KG1 (cell line): ENCODE measurements at places on chromosomes 12 and 14.

DNA sequence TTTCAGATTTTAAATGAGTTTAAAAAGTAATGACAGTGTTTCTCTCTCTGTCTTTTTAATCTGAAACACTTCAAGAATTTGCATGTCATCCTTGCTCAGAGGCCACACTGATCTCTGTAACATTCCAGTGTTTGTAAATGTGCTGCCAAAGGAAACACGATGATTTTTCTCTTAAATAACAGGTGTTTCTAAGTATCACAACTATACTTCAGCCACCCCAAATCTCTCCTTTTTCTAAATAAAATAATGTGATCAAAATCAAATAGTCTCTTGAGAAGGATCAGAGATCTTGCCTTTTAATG lies 3.3 kb upstream of the GALC start:
- DNase-seq: no peak

- no peak for DNase-seq
Observed at GRCh38 chr12:30985814-30986452, 59.4 kb downstream of the TSPAN11 start.

DNA sequence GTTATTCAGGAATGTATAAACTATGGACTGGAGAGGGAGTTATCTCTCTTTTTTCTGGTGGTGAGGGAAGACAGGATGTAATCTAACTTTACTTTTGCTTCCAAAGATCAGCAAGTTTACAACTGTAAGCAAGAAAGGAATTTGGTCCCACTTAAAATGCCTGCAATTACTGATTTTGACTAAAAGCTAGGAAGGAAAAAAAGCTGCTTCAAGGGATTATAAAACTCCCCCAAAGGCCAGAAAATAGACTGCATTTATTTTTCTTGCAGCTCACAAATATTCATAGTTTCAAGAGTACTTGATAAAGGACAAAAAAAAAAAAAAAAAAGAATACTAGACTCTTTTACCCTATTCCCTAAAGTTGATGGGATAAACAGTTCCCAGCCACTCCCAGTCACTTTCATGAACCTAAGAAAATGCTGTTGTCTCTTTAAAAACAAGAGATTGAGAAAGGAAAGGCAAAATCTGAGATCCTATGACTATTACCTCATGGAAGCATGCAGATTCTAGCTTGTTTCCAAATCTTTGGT lies 128.7 kb upstream of the BMP4 start:
- no peak for DNase-seq

GRCh38 chr12:103455020-103455763 lies 40.6 kb downstream of the C12orf42 start:
- DNase-seq: peak; percentile 21

GRCh38 chr12:80269803-80270552 lies 170.6 kb downstream of the OTOGL start:
- peak; percentile 4 for DNase-seq

DNA sequence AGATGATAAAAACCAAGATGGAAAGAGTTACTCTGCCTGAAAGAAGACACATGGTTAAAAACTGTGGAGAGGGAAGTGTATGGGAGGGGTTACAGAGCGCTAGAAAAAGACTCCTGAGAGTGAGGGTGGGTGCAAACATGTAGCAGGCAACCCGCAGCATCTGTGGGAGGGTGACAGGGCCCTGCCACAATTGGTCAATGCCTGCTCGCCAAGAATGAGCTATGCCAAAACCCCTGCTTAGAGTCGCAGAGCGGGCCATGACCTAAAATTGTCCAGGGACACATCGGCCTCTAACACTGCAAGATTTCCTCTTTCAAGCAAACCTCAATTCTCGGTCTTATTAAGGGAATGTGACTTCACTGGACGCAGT lies 700 bp downstream of the PRKAG1 start:
- no peak for DNase-seq

- DNase-seq: no peak
Observed at GRCh38 chr12:4700621-4701026, 19.6 kb upstream of the GALNT8 start.

DNA sequence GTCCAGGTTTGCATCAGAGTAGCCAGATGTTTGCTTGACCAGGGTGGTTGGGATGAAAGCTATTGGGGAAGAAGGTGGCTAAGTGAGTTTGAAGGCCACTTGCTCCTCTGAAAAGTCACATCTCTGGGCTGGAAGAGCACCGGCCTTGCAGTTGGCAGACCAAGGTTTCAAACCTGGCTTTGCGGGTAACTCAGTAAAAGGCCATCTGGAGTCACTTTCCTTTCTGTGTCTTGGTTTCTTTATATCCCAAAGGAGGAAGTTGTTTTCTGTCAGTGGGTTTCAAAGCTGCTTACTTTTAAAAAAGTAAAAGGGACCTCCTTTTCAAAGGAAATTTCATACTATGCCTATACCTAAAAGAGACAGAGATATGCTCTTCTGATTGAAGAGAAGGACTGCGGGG lies 26.2 kb upstream of the CMA1 start:
- DNase-seq: no peak
